Stimulated activated CD4-positive, alpha-beta T cell treated with anti-CD3 and anti-CD28 coated beads, Interleukin-15, amount 100 ng/mL, for 1 hour (primary cell): ENCODE measurements at places on chromosomes 1 and 21.

GRCh38 chr1:181485287-181486097 is 2.2 kb downstream of the CACNA1E start:
- DNase-seq = no peak

GRCh38 chr1:194474701-194475100 is 1288.3 kb upstream of the B3GALT2 start:
- no peak for DNase-seq

- DNase-seq = no peak
These were observed 4.0 kb downstream of the JUN start for GRCh38 chr1:58779801-58780382.

- peak; percentile 29 for DNase-seq
These were observed 34.8 kb downstream of the MX1 start for GRCh38 chr21:41460578-41461527.

GRCh38 chr1:76269155-76269554 is 194.6 kb downstream of the ST6GALNAC3 start:
- DNase-seq = no peak

DNA sequence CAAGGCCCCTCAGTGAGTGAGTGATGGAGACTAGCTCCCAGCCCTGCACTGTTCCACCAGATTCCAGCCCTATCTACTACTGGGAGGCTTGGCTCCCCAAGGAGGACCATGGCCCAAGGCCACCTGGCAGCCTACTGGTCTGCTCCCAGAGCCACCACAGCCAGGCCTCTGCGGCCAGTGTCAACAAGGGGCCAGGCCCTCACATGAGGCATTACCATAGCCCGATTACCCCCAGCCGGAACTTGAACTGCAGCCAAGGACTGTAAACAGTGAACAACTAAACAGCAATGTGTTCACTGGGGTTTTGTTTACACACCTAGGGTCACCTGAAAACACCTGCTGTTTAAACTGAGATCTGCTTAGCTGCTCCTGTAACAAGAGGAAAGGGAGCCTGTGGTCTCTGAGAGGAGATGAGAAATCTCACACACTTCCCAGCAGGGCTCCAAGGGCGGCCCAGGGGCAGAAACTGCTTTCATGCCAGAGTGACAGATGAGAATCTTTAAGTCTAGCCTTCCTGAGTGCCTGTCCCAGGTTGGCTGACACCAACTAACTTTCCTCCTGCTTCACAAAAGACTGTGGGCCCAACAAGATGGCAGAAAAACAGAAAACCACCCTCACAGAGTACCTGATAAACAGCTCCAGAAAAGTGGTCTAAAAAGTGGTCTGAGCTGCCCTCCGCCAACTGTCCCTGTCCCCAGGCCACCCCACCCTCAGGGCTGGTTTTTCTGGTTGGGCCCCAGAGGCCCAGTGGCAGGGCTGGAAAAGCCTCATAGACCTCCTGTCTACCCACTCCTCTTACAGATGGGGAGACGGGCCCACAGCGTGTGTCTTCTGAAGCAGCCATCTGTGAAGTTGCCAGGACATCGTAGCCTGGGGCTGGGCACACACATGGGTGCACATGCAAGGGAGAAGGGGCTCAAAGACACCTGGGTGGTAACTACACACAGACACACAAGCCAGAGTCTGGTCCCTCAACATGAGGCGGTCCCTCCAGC is 28.8 kb downstream of the MEF2D start:
- DNase-seq = no peak

GRCh38 chr21:45269861-45270260 is 17.8 kb downstream of the POFUT2 start:
- no peak for DNase-seq

DNA sequence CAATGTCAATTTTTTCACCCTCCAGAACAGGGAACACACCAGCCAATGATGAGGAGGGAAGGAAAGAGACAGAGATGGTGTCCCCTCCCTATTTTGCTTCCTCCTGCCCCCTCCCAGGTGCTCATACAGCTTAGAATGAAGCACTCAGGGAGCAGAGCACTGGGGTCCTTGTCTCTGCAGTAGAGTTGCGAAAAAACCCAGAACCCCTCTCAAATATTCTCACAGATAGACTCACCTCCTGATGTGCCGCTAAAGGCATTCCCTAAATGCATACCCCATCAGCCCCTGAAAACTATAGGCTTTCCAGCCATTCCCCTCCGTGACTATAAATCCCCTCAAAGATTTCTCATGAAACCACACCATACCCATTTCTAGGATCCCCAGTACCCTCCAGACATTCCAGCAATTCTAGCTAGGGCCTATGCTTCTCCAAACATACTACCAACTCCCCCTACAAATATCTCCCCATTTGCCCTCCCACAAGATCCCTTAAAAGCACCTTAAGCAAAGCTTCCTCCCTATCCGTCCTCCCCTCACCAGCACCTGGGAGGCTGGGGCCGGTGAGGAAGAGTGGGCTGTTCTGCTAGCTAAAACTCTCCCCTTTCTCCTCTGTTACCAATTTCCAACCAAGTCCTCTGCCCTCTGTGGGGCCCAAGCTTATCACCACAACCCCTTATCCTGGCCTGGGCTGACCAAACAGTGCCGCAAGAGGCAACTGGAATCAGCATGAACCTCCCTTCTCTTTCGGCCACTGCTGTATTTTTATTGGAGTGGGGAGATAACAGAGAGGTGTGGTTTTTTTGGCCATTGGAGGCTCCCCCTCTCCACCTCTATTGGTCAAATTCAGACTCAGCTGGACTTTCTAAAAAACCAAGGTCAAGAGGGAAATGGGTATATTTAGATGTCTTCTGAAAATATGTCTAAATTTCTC is 54.7 kb downstream of the RHBG start:
- DNase-seq = no peak

DNA sequence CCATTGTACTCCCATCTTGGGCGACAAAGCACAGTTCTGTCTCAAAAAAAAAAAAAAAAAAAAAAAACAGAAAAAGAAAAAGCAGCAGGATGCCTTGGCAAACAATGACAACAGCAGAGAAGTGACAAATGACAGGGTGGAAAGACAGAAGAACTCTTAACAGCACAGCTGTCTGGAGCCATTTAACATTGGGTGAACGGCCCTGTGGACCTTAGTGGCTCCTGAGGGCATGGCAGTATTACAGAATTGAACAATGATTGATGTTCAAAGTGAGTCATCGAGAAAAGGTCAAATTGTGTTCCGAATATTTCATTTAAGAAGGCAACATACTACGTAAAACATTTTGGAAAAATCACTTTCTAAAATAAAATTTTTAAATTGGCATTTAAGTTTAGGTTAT is 30.0 kb downstream of the DNASE2B start:
- DNase-seq = no peak

- DNase-seq = peak; percentile 63
These were observed 6.3 kb upstream of the PTP4A2 start for GRCh38 chr1:31944205-31945089.

DNA sequence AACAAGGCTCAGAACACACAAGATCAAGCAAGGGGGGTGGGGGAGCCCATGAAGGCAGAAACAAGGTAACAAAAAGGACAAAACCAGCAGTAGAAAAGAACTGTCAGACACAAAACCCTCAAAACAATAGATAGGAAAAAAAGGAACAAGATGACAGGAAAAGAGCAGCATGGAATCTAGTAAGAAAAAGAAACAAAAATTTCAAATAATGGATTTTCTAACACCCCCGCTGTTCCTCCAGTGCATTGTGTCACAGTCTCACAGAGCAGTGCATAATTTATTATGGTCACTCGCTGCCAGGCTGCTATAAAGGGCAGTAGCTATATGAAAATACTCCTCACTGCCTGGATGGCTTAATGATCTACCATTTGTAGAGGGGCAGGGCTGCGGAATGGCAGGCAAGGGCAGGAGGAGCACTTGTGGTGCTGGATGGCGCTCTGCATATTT is 567.9 kb downstream of the DPYD start:
- DNase-seq = no peak

GRCh38 chr1:91622616-91623015 is 122.0 kb downstream of the CDC7 start:
- no peak for DNase-seq

GRCh38 chr1:199616947-199617346 is 410.6 kb upstream of the NR5A2 start:
- DNase-seq = no peak

- DNase-seq = no peak
These were observed 139.4 kb upstream of the CAMK1G start for GRCh38 chr1:209443975-209444651.

DNA sequence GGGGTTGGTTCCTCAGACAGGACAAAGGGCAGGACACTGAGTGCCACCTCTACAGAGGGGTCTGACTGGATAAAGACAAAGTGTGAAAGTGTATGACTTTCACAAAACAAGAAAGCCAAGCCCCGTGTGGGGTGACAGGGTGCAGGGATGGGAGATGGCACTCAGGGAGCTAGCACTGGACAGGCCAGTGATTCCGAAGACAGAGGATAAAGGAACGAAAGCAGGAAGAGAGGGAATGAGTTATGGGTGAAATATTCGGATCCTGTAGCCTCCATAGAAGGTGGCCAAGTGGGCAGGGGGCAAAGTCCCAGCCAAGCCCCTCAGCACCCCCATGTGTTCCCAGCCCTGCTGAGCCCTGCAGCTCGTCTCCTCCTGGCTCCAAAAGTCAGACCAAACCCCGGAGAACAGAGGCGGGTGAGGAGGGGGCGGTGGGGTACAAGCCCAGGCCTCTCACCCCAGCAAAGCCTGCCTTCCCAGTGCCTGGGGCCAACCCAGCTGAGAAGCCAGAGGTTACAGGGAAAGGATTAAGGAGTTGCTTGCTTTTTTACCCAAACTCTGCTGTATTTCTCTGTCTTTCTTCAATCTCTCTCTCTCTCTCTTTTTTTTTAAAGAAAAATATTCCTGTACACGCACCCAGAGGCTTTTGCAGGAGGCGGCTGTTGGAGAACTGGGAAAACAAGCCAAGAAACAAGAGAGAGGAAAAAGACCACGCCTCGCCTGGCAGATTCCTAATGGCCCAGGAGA is 14.0 kb upstream of the WASF2 start:
- DNase-seq = no peak

- DNase-seq = no peak
These were observed 112.1 kb downstream of the BCAR3 start for GRCh38 chr1:93569489-93569888.

- no peak for DNase-seq
These were observed 192.2 kb downstream of the ST6GALNAC3 start for GRCh38 chr1:76266762-76267161.

DNA sequence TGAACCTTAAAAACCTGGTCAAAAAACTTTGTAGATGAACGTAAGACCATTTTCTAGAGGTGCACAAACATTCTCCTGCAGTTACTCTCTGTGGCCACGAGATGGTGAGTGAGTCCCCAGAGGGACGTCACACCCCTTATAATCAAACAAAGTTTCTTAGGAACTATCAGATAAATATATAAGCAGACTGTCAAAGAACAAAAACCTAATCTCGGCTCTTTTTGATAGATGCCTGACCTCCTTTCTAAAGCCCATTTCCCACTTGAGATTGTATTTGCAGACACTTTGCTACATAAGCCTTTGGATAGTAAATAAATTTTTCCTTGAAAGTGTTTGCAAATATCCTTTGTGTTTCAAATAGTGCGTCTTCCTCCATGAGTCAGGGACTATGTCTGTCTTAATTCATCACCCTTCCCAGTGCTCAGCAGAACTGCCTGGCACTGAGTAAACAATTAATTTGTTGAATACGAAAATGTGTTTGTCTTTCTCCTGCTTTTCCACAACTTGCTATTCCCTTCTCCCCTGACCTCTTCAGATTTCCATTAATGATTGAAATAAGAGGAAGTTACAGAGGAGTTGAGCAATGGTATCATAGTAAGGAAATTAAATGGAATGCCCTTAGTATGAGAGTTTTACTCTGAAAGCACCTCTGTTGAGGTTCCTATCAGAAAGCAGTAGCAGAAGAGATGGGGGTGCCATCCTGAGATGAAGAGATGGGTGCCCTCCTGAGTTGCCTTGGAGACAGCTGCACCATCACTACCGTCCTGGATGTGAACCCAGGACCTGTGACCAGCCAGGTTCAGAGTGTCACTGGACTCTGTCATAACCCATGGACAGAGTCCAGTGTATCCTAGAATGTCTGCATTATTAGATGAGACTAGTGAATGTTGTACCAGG is 57.8 kb upstream of the RAVER2 start:
- no peak for DNase-seq

DNA sequence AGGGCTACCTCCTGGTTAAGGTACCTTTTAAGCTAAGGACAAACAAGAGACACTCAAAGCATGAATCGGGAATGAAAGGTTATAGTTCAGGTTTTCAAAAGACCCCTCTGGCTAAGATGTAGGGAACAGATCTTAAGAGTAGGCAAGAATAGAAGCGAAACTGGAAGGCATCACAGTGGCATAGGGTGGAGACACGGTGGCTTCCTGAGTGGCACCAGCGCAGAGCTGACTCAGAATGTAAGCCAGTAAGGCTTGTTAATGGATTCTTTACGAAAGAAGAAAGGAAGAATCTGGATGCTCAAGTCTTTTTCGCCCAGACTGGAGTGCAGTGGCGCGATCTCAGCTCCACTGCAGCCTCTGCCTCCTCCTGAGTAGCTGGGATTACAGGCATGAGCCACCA is 21.2 kb downstream of the PADI6 start:
- no peak for DNase-seq

GRCh38 chr1:45488666-45489377 is 2.1 kb downstream of the TESK2 start:
- no peak for DNase-seq

- no peak for DNase-seq
These were observed 17.3 kb downstream of the CSF1 start for GRCh38 chr1:109927911-109928321.

- no peak for DNase-seq
These were observed 262.8 kb upstream of the VAMP3 start for GRCh38 chr1:7508052-7508933.

- DNase-seq = no peak
These were observed 8.7 kb upstream of the SLC2A5 start for GRCh38 chr1:9078015-9078751.

GRCh38 chr1:153490272-153491051 is 30.0 kb upstream of the S100A7 start:
- DNase-seq = no peak

- no peak for DNase-seq
These were observed 17.9 kb upstream of the KANK4 start for GRCh38 chr1:62336995-62337705.

- DNase-seq = no peak
These were observed 112.0 kb downstream of the UBE2U start for GRCh38 chr1:64315402-64315801.
